ENCODE measurements at places on chromosomes 7 and 10.

GRCh38 chr10:5079836-5080235, 14.4 kb upstream of the AKR1C3 start:
- DNase-seq: no peak

DNA sequence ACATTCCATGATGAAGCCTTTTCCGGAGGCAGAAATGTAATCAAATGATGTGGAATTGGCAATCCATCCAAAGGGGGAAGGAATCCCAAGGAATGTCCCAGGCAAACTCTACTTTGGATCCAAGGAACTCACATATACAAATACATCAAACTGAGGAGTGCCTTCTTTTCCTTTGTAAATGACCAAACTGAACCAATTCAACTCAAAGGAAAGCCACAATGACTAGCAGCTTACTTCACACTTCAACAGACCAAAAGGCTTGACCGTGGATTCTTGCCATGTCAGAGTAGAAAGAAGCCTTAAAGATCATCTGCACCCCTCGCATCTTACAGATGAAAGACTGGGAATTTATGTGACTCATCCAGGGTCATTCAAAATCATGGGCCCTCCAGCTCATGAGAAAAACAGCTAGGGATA, 79.7 kb upstream of the MACROH2A2 start:
- DNase-seq: no peak

DNA sequence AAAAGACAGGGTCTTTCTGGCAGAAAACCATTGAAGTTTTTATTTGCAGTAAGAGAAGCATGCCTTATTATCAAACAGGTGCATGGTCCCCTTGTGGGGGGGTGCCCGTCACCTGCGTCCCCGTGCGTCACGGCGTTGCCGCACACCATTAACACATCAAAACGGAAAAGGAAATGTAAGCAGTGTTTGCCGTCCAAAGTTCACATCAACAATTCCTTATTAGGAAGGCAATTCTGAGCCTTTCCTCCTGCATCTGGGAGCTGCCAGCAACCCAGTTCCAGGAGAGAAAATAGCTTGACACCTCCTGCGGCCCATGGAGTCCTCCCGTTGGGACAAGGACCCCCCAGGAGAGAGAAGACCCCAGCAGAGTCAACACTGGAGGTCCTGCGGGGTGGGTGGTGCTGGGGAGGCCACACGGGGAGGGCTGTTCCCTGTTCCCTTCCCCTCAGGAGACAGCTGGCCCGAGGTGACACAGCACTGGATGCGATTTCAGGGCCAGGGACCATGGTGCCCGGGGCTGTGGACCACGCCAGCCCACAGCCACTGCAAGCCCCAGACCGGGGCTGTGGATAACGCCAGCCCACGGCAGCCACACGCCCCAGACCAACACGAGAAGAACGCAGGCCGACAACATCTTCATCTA, 39.5 kb downstream of the DIP2C start:
- no peak for DNase-seq

GRCh38 chr7:110977127-110977737, 113.7 kb upstream of the LRRN3 start:
- DNase-seq: no peak

GRCh38 chr7:41735206-41735605, 32.3 kb upstream of the INHBA start:
- no peak for DNase-seq

GRCh38 chr7:79452032-79452494, 1.4 kb downstream of the MAGI2 start:
- DNase-seq: peak; percentile 82

GRCh38 chr7:47581804-47582763, at the start of gene TNS3:
Gene TNS3 (minus strand): TSS chr7:47582111. CDS start chr7:47439636, 142,475 bp downstream.
- no peak for DNase-seq

DNA sequence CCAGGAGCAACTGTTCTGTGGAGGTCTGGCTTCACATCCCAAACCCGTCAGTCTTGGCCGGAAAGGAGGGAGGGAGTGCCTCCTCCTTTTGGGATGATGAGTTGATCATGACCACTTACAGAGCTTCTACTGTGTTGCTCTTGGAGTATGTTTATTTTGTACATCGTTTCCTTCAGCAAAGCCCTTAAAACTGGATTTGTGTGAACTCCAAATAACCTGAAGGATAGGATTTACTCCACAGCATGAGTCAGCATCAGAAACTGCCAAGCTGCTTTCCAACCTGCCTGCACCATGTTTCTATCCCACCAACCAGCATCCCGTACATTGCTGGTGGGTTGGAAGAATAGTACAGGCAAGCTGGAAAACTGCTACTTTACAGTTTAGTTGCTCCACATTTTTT, 3.5 kb downstream of the CCDC201 start:
- no peak for DNase-seq

- no peak for DNase-seq
These were observed 397.6 kb upstream of the LRRN3 start for GRCh38 chr7:110693344-110693743.

GRCh38 chr10:50470345-50470744, 153.4 kb downstream of the SGMS1 start:
- DNase-seq: no peak

GRCh38 chr10:91349381-91349780, 60.8 kb upstream of the HECTD2 start:
- no peak for DNase-seq

- no peak for DNase-seq
These were observed 303.7 kb downstream of the EXOC4 start for GRCh38 chr7:133556553-133556952.

DNA sequence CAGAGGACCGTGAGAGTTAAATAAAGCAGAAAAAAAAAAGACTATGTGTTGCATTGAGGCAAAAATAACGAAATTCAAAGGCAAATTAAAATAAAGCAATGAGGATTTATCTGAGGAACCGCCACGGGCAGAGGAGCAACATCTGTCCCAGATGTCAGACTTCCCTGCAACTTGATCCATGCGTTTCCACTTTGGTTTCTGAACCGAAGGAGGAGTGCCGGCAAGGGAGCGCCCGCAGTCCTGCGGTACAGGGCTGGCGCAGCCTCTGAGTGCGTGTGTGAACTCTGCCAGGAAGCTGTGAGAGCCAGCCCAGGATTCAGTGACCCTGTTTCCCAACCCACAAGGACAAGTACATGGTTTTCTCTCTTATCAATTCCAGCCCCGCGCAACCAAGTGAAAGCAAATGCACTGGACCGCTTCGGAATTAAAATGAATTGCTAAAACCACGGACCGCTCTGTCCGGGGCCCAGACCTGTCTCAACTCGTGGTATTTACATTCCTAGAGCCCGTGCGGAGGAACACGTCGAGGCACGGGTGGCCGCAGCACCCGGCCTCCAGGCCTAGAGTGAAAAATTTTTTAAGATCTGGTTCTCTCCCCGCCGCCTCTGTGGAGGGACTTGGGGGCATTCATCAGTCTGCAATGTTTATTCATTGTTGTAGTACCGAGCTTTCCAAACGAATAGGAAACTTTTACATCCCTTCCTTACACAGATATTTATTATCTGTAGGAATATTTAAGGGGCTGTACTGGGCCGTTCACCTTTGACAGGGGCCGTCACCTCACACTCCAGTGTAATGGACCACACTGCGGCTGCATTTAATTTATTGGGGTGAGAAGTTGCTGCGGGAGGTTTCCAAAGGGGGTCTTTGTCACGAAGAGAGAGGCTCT, 291.5 kb upstream of the NFE2L3 start:
- DNase-seq: no peak

DNA sequence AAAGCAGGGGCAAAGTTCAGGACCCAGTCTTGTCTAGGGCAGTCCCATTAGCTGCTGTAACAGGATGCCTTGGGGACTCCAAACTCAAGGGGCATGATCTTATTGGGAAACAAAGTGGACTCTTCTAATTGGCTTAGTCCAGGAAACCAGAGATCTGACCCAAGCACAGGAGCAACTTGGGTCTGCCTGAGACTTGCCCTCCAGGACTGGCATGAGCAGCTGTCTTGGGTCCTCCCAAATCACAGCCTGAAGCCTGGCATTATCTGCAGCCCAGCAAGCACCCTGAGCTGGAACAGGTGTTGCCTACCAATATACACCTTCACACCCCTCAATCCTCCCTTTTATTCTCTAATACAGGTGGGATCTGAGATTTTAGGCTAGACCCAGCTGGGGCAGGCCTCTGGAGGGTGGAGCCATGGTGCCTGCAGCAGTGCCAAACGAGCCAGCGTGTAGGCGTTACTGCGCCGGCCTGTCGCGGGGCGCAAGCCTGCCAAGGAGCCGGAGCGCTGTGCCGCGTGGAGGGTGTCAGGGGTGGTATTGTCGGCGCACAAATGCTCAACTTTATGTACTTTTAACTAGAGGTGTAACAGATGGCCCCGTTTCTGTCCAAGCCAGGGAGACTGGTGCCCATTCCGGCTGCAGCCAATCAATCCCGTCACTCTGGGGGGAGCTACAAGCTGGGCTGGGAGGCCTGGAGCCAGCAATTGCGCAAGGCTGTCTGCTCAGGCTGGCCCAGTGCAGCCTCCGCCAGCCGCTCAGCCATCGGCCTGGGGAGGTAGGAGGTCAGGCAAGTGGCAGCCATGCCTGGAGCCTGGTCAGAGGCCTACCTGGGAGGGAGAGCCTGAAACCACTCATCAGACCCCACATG, 12.8 kb upstream of the LBX1 start:
- DNase-seq: no peak

GRCh38 chr10:48247680-48248079, 26.8 kb downstream of the FRMPD2 start:
- no peak for DNase-seq

- no peak for DNase-seq
These were observed 341.4 kb upstream of the PODXL start for GRCh38 chr7:131897790-131898165.

DNA sequence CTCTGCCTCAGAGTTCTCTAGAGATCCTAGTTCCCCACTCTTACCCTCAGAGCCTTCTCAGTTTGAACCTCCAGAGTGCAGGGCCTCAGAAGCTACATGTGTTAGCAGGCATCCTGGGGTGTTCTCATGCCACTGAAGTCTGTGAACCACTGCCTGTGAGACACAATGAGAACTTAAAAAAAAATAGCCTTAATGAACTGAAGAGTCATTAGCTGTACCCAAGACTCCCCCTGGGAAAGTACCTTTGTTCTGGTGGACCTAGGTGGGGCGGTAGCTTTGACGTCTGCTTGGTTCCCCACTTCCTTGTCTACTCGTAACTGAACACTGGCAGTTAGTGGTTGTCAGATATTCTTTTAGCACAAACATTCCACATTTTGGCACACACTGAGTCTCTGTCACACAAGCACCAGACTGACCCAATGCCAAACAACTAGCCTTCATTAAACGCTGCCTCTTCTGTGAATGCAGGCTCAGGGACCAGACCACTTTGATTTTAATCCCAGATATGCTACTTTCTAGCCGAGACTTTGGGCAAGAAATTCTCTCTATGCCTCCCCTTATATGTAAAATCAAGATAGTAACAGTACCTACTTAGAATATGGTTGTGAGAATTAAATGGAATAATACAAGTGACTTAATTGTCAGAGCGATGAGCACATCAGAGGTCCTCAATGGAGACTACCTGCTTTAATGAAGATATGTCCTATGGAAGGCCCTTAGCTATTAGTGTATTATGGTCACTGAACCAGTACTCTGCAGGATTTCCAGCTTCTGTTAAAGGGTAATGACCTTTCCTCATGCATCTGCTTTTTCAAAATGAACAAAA, 75.3 kb upstream of the CC2D2B start:
- no peak for DNase-seq

DNA sequence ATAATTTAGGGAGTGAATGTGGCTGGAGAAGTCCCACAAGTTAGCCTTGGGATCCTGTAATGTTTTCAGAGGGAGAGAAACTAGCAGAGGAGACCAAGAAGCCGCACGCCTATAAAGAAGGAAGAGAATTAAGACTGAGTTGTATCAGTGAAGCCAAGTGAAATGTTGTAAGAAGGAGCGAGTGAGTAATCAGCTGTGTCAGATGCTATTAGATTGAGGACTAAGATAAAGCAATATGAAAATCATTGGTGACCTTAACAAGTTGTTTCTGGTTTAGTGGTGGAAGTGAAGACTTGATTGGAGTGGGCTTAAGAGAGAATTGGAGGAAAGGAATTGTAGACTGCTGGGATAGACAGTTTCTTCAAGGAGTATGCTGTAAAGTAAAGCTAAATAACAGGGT, 8.8 kb downstream of the CCSER2 start:
- DNase-seq: no peak

GRCh38 chr7:41333511-41333910, 369.4 kb downstream of the INHBA start:
- DNase-seq: no peak

- no peak for DNase-seq
These were observed 72.0 kb downstream of the KCNMA1 start for GRCh38 chr10:77565590-77566023.

GRCh38 chr7:4102231-4102841, 579.8 kb upstream of the FOXK1 start:
- no peak for DNase-seq

- DNase-seq: no peak
These were observed 3.9 kb downstream of the UFSP1 start for GRCh38 chr7:100885440-100886141.

DNA sequence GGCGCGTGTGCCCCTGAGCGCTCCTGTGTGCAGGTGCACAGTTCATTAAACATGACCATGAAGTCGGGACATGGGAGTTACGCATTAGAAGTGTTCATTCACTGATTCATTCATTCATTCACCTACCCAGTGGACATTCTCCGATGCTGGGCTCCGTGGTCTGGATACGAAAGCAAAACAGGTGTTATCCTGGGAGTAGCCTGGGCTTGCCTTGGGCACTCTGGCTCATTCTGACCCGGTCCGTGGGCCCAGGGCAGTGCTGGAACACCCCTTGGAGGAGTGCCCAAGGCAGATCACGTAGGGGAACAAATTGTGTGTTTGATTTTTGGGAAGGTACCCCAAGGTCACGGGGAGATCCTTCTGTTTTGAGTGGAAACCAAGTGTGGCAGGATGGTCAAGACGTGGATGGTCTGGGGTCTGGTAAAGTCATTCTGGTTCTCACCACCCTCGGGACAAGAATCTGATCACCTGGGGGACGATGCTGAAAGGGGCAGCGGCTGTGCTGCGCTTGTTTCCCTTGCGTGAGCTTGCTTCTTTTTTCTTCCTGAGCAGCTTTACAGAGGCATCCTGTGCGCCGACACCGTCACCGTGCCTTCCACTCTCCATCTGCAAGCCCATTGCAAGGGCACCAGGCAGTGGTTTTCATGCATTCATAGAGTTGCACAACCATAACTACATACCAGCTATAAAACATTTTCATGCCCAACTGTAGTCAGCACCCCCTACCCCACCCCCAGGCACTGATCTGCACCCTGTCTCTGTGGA, 10.1 kb downstream of the ELFN1 start:
- DNase-seq: no peak

- DNase-seq: no peak
These were observed 296.3 kb downstream of the GRID1 start for GRCh38 chr10:86070278-86070677.

DNA sequence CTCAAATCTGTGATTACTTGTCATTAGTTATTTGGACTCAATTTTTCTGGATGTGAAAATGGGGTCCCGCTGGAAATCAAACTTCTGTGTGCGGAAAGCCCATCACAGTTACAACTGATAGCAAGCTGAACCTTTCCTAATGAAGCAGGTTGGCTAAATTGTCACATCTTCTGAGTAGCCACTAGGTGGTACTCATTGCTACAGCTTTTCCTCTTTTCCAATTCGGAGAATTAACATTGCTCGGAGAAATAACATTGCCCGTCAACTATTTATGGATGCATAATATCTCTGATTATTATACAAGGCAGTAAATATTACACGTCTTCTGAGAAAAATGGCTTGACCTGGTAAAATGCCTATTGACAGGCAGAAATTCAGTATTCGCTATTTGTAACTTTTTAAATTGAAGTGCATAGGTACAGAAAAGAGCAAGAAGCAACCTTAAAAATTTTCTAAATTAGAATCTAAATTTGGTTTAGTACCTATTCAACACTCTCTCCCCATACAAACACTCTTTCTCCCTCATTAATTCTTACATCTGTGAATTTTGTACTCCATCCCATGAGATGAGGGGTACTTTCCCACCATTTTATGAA, 17.3 kb upstream of the BLOC1S2 start:
- DNase-seq: no peak
